ENCODE measurements at places on chromosomes 6 and 20.
A peak's percentile ranks its signal among the peaks of the same experiment; 100 is the strongest.

GRCh38 chr20:45445805-45446562 is 23.6 kb upstream of the WFDC2 start:
- peak; percentile 55 for DNase-seq

- DNase-seq, result peak; percentile 18
These were observed 93.3 kb downstream of the SESN1 start for GRCh38 chr6:109001291-109001894.

DNA sequence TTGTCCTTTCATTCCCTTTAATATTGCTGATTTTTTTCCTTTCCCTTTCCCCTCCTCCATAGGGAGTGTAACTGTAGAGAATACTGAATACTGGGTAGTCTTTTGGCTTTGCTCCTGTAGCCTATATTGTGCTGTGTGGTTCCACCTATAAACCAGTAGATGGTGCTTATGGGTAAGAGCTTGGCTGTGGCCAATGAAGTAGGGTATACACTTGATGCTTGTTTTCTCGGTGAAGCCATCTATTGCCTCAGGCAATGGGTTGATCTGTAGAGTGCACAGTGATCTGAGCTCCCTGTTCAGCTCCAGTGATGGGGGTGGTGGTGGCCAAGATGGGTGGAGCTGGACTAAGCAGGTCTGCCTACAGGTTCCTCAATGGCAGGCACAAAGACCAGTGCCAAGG is 203.3 kb upstream of the IMPG1 start:
- DNase-seq, result peak; percentile 49

GRCh38 chr20:47361057-47361915 is 4.8 kb upstream of the ZMYND8 start:
- DNase-seq, result peak; percentile 79

DNA sequence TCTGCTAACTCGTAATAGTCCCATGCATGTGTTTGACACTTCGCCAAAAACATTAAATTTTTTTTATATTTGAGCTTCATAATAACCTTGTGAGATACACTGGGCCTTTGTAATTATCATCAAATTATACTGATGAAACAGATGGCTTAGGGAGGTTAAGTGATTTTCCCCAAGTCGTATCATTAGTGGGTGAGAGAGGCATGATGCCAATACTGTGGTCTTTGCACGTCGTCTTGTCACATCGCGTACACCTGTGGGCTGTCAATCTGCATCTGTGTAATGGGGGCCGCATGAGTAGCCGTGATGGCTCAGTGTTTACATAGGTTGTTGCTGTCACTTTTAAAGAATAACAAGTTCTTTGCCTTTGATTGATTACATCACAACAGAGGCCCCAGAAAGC is 1.7 kb downstream of the PRL start:
- no peak for DNase-seq

GRCh38 chr6:163738304-163738703 is 323.8 kb downstream of the QKI start:
- no peak for DNase-seq

DNA sequence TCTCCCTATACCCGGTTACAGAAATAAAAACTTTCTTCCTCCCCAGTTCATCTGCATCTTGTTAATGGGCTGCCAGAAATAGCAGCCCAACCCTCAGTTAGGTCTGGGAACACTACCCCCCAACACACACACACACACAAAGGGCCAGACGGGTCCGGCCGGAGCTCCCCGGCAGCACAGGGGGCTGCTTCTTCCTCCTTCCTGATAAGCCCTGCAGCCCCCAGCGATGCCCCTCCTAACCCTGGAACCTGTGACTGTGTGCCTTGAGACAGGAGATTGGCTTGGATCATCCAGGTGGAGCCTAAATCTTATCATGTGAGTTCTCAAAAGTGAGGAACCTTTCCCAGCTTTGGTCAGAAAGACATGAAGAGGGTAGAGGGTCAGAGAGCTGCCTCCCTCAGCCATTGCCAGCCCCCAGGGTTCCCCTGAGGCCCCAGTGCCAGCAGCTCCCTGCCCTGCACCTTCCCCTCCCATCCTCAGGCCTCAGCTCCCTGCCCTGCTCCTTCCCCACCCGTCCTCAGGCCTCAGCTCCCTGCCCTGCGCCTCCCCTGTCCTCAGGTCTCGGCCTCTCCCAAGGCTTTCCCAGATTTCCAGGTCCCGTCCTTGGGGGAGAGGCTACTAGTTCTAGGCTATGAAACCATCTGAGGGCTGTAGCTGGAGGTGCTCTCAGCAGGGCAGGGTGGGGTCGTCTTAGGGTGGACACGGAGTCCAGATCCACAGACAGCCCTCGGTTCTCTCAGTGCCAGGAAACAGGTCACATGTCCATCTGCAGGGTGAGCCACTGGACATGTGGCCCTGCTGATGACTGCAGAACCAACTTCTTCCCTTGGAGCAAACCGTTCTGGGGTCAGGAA is 34.5 kb upstream of the CST7 start:
- DNase-seq, result no peak

DNA sequence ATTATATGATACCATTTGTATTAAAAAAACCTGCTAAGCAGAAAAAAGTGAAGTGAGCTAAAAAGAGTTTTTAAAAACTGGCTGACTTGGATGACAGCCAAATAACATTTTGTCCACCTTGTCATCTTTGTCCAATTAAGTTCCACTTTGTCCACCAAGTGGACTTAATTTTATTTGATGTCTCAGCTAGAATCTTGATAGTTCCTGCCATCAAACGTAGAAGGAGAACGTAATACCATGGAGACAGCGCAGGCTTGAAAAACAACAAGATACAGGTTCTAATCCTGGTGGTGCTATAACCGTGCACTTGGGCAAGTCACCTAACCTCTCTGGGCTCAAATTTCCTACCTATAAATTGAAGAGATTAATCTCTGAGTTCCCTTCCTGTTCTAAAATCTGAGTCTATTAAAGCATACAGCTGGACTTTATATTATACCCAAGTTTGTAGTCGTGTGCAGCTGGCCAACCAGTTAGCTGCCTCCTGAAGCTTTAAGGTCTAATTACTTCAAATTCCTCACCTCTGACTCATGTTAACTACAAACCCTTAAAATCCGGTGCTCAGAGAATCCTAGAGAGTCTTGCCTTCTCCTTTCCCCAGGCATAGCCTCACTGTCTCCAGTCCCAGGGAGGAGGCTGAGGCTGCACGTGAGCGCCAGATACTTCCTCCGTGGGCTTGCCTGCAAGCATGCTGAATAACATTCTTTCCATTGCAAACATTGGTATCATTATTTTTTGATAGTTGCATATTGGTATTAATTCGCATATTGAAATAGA is 16.8 kb downstream of the TMEM244 start:
- no peak for DNase-seq

DNA sequence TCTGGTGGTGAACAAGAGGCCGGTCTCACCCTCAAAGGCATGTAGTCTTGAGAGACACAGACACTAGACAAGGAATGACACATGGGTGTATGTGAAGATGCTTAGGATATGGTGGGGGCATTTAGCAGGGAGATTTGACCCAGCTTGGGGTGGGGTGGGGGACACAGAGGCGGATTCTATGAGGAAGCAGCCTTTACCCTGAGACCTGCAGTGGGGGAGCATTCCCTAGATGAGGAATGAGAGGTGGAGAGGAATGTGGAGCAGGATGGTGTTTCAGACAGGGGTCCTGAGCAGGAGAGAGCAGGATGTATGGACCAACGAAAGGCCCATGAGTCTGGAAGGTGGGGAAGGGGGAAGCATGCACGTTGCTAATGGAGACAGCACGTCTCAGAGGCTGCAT is 57.8 kb downstream of the PHACTR3 start:
- DNase-seq, result no peak

GRCh38 chr6:149211046-149211571 is 106.4 kb upstream of the TAB2 start:
- peak; percentile 87 for DNase-seq

DNA sequence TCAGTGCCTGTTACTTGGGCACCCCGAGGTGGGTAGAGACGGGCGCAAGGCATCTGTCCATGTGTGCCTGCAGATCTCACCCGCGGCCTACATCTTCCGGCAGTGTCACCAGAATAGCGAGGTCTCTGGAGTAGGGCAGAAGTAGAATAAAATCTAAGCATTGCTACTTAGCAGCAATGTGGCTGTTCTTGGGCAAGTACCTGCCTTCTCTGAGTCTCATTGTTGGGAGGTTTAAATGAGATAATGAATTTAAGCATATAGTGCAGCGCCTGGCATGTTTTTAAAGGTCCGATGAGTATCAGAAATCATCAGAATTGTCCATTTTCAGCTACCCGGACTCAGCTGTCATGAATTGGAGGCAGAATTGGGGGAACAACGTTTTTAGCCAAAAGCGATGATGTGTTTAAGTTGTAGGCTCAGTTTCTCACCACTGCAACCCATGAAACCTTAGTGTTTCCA is 800 bp downstream of the ABCC10 start:
- no peak for DNase-seq

DNA sequence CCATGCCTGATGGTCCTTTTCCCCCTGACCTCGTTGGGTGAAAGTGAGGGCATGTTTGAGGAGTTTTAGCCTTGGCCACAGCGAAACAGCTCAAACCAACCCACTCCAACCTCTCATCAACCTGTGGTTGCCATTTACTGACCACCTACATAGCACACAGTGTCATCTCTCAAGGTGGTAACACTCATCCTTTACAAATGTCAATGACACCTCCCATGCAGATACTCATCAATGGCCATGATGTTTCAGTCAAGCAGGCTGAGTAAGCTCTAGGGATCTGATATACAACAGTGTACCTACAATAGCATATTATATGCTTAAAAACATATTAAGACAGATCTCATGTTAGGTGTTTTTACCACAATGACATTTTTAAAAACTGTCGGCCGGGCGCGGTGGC is 9.3 kb downstream of the RRAGD start:
- DNase-seq, result no peak

DNA sequence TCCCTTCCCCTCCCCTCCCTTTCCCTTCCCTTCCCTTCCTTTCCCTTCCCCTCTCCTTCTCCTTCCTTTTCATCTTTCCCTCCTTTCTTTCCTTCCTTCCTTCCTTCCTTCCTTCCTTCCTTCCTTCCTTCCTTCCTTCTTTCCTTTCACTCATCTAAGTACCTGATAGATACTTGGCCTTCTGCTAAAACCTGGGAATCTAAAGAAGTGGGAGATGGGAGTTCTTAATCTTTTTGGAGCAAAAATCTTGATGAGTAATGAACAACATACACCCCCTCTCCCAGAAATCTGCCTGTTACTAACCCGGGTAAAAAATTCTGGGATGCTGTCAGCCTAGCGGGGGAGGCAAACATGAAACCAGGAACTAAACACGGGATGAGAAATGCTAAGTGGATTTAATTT is 100.7 kb downstream of the VEGFA start:
- no peak for DNase-seq

- DNase-seq, result no peak
These were observed 1.3 kb upstream of the VSX1 start for GRCh38 chr20:25083141-25083772.

GRCh38 chr6:157323255-157323965 is at the start of gene TMEM242:
TSS of gene TMEM242 (minus strand) at chr6:157323519. CDS start at chr6:157323499, 20 bp downstream.
- no peak for DNase-seq

- no peak for DNase-seq
These were observed 21.0 kb upstream of the AVP start for GRCh38 chr20:3105256-3106137.

- no peak for DNase-seq
These were observed 3.1 kb downstream of the KLHL32 start for GRCh38 chr6:96927660-96928059.

DNA sequence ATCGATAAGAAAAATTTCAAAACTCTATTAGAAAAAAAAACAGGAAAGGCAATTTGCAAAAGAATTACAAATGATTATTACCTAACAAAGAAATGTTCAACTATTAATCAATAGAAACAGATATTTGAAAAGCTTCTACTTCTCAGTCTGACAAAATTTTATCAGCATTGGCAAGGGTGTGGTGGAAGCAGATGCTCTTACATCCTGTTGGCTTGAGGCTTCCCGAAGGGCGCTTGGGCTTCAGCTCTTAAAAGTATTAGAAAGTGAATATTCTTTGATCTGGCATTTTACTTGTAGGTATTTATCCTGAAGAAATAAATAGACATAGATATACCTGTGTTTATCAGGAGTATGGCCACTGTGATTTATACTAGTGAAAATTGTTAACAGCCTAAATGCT is 38.7 kb downstream of the SLC35D3 start:
- peak; percentile 16 for DNase-seq
